CD4-positive, alpha-beta T cell treated with Interleukin-17A for 4 hours (primary cell): ENCODE measurements at places on chromosomes 4 and X.

DNA sequence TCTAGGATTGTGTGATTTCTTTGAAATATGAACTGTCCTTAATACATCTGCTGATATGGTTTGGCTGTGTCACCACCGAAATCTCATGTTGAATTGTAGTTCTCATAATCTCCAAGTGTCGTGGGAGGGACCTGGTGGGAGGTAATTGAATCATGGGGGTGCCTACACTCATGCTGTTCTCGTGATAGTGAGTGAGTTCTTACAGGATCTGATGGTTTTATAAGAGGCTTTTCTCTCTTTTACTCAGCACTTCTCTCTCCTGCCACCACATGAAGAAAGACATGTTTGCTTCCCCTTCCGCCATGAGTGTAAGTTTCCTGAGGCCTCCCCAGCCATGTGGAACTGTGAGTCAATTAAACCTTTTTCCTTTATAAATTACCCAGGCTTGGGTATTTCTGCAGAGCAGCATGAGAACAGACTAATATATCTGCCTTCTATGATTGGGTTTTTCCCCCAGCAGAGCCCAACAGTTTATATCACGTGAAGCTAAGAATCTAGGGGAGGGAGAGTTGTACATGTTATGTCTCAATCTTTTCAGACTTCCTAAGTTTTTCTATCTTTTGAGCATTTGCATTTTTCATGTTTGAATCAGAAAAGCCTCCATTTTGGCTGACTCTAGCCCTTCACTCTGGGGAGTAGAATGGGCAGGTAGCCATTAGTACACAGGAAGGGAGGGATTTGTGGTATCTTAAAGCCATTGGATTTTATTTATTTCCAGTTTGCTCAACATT lies 58.9 kb downstream of the PLAC1 start:
- no peak for DNase-seq

DNA sequence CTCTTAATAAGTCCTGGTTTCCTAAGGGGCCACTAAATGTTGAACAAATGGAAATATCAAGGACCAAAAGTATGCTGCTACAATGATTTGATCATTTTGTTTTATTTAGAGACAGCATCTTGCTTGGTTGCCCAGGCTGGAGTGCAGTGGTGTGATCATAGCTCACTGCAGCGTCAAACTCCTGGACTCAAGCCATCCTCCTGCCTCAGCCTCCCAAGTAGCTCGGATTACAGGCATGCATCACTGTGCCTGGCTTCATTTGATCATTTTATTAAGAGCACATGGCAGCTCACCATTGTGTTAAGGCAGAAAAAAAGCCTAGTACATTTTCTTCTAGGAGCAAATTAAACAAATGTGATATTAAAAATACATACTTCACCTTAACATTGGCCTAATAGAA lies 52.7 kb downstream of the DCLK2 start:
- DNase-seq = no peak

DNA sequence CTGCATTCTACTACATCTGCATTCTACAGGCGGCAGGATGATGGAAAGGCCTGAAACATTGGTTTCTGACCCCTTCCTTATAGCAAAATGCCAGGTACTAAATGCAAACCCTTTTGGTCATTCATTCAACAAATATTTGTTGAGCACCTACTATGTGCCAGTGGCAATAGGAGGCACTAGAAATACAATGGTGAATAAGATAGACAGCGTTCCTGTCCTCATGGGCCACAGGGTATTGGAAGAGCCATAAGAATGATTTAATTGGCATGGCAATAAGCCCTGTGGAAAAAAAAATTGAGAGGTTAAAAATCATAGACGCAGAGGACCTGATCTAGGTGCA lies 17.3 kb upstream of the LAP3 start:
- no peak for DNase-seq

- no peak for DNase-seq
Observed at GRCh38 chrX:39165185-39165584, 363.9 kb downstream of the MID1IP1 start.

DNA sequence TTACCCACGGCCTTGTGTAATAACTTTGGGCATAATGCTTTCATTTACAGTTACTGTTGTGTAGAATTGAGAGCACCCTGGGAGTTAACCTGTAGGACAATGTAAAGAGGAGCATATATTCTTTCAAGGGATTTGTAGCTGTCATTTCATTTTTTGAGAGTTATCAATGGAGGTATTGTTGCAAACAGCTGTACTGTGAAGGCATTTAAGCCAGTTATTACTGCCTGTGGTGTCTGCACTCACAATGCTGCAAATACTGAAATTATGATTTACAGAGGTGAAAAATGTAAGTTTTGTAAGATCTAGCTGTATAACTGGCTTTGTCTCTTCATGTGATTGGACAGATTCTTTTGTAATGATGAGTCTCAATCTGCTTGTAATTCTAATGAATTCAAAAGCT lies 131.5 kb upstream of the FAT1 start:
- DNase-seq = no peak

GRCh38 chr4:80495865-80496264 lies 160.3 kb downstream of the CFAP299 start:
- DNase-seq = no peak

- DNase-seq = no peak
Observed at GRCh38 chr4:100635899-100636298, 118.1 kb upstream of the EMCN start.

GRCh38 chrX:54794795-54795194 lies 3.3 kb downstream of the ITIH6 start:
- no peak for DNase-seq

- DNase-seq = peak; percentile 34
Observed at GRCh38 chr4:145481164-145481941, at the start of gene SMAD1. Gene SMAD1 (plus strand): TSS chr4:145481853. CDS start chr4:145514614, 32,761 bp downstream.

DNA sequence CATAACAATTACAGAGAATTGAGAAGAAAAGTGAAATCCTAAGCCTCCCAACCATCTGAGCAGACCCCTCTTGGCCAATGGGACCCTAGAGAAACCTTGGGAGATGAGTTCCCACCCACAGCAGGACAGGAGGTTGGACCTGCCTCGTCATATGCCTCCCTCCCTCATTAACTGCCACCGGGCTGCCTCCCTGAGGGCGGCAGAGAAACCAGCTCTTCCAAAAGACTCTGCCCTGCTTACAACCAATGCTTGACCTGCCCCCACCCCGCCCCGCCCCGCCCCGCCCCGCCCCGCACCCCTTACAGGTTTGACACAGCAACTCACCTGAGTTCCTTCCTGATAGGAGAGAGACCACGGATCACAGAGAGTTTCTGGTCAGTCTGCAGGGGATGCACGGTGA lies 86.1 kb downstream of the ADRA2C start:
- no peak for DNase-seq

- no peak for DNase-seq
Observed at GRCh38 chrX:123060986-123061385, 123.1 kb upstream of the GRIA3 start.

- peak; percentile 88 for DNase-seq
Observed at GRCh38 chrX:47129157-47129898, 15.2 kb downstream of the NDUFB11 start.

DNA sequence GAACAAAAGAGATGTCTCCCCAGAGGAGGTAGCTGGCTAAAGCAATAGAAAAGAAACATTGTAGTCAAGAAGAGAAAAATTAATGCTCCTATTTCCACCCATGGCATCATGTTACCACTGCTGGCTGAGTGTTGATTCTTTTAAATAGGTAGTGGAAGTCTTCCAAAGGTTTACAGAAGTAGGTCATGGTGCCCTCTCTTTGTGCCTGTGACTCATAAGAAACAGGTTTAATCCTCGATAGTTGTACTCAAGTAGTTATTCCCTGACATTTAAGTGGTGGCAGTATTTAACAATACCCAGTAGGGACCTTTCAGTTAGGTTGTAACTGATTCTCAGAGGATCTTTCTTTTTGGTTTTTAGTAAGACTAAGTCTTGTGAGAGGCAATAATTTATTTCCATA lies 247.8 kb downstream of the TEX13A start:
- no peak for DNase-seq

DNA sequence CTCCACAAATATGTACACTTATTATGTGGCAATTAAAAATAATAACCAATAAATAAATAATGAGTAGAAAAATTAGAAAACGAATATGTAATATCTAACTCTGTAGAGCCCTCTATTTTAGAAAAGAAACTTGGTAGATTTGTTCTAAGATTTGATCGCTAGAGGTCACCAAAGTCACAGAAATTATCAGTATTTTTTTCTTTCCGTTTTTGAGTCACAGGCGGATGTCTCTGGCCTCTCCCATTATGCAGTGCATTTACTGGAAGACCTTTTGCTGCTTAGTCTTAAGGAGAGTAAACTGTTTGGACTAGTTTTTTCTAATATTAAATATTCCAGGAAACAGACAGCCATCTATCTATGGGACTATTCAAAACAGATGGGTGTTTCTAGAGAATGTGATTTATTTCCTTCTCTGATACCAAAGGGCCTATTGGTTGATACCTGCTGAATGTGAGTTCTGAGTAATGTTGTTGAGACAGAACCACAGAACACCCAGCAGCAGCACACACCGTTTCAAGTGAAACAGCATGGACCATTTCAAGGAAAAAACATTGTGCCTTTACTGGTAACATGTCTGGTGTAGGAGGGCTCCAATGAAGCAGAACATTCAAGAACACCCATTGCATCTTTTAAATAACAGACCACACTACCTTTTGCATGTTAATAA lies 34.0 kb upstream of the GYPA start:
- peak; percentile 11 for DNase-seq

GRCh38 chr4:111992351-111993168 lies 152.7 kb upstream of the FAM241A start:
- DNase-seq = no peak

GRCh38 chrX:1307626-1308340 lies 28.8 kb upstream of the IL3RA start:
- DNase-seq = no peak

- DNase-seq = no peak
Observed at GRCh38 chr4:118398226-118399090, 45.7 kb upstream of the PRSS12 start.

GRCh38 chrX:84188320-84188834 lies 378 bp upstream of the RPS6KA6 start:
- no peak for DNase-seq

DNA sequence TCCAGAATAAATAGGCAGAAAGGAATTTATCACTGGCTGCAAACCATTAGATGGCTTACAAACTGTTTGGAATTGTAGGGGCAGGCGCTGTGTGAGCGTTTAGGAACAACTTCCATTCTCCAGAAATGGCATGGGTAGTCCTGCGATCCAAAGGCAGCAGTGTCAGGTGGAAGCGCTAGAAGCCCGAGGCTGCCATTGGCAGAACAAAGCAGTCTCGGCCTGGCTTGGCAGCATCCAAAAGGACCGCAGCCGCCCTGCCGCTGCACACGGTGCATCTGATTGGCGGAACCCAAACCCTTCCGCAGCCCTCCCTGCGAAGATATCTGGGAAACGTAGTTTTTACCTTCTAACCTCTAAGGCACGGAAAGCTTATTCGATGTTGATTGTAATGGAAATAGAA lies 23.6 kb upstream of the YTHDC1 start:
- peak; percentile 75 for DNase-seq

GRCh38 chr4:69881173-69881773 lies 21.3 kb upstream of the SULT1E1 start:
- peak; percentile 36 for DNase-seq

DNA sequence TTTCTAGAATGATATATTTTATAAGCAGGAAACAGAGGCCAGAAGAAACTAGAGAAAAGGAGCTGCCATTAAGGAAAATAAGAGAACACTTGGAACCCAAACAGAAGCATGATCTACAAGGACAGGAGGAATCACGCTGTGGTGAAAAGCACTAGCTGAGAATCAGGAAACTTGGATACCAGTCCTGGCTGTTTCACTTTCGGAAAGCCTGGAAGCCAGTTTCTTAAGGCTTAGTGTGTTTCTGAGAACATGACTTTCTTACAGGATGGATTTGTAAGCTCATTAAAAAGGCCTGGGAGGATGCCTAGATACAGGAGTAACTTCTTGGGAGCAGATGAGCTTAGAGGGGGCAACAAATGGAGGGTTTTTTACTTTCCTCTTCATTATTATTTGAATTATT lies 36.9 kb downstream of the TLL1 start:
- no peak for DNase-seq

DNA sequence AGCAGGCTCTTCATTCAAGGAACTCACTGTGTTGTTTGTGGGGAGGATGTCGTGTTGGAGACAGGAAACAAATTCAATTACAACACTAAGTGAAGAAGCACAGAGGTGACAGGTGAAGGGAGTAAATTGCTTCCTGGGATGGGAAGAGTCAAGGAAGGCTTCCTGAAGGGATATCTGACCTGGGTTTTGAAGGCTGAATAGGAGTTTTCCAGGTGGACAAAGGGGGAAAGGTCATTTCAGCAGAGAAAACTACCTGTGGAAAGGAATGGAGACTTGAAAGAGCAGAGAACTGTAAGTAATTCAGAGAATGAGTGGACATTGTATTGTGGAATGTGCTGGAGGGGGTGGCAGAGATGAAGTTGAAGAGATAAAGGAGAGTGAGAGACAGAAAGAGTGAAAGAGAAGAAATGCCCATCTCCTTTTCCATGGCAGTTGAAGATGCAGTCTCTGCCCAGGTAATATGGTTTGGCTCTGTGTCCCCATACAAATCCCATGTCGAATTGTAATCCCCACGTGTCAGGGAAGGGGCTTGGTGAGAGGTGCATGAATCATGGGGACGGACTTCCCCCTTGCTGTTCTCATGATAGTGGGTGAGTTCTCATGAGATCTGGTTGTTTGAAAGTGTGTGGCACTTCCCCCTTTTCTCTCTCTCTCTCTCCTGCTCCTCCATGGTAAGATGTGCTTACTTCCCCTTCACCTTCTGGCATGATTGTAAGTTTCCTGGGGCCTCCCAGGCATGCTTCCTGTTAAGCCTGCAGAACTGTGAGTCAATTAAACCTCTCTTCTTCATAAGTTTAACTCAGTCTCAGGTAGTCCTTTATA lies 205.7 kb upstream of the BCOR start:
- DNase-seq = no peak

DNA sequence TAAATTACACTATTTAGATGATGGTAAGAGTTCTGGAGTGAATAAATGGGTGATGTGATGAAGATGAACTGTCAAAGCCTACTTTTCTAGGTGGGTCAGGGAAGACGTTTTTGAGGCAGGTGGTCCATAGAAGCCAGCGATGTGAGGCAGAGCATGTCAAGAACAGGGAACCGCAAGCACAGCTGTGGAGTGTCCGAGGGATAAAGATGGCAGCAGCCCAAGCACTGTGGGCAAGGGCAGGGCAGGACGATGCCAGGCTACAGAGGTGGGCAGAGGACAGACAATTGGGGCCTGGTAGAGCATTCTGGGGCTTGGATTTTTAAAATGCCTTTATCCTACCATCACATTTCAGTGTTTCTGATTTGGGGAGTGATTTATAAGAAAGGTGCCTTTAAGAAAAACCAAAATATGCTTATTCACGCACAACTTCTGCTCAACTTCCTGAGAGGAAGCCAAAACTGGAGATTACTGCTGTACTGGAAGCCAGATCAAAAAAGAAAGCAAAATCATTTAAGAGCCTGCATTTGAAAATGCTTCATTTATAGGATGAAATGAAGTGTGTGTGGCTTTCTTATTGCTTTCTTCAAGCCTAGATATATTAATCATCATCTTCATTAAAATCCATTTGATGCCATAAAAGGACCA lies 119.0 kb upstream of the WDR17 start:
- no peak for DNase-seq
